Central memory CD4-positive, alpha-beta T cell (primary cell): ENCODE measurements at places on chromosomes 2 and 18.

DNA sequence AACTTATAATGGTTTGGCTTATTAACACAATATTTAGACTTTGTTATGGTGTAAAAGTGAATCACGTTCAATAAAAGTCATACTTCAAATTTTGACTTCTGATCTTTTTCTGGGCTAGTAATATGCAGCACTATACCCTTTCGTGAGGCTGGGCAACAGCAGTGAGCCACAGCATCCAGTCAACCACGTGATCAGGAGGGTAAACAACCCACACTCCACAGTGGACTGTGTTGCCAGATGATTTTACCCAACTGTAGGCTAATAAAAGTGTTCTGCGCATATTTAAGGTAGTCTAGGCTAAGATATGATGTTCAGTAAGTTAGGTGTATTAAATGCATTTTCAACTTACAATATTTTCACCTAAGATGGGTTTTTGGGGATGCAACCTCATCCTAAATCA, 148.6 kb downstream of the ZNF385B start:
- no peak for DNase-seq

DNA sequence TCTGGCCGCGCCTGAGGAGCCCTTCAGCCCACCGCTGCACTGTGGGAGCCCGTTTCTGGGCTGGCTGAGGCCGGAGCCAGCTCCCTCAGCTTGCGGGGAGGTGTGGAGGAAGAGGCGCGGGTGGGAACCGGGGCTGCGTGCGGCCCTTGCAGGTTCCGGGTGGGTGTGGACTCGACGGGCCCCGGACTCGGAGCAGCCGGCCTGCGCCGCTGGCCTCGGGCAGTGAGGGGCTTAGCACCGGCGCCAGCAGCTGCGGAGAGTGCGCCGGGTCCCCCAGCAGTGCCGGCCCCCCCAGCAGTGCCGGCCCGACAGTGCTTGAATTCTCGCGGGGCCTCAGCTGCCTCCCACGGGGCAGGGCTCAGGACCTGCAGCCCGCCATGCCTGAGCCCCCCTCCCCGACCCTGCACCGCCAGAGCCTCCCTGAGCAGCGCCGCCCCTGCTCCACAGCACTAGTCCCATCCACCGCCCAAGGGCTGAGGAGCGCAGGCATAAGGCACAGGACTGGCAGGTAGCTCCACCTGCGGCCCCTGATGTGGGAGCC, 534.2 kb downstream of the ZNF804A start:
- no peak for DNase-seq

DNA sequence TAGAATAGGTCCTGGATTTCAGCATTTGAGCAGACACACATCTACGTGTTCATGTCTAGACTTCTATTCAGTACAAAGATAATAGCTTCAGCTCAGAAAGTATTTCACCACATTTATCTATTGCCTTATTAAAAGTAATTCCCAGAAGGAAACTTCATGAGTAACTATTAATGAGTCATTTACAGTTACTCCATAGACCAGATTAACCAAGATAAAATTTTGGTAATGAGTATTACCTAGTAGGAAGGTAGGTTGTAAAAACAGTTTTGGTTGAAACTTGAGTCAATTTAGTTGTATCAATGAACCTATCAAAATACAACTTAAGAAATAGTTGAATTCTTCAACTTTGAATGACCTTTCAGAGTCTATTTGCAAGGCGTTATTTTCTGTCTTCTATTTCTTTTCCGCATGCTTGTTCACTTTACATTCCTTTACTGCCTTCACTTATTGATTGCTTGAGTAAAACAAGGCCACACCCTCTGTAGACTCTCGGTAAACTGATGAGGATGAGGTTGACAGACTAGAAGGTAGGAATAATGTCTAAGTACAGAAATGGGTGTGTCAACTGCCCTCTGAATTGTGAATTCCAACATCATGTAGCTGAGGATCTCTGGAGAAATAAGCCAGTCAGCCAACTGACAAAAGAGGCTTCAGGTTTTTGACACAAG, 1165.6 kb upstream of the ZEB2 start:
- DNase-seq = no peak

DNA sequence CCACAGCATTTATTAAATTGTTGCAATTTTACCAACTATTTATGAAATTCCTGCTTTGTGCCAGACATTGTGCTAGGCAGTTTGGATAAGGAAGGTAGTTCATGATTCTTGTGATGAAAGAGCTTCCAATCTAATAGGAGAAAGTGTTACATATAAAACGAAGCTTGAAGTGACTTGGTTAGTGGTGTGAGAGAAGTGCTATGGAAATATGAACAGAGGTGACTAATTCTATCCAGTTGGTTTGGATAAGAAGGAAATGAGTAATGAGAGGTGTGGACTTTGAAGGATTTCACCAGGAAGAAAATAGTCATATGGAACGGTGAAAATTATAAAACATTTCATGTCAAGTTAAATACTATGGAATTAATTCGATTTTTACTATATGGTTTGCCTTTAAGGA, 48.6 kb downstream of the EML6 start:
- DNase-seq = no peak

DNA sequence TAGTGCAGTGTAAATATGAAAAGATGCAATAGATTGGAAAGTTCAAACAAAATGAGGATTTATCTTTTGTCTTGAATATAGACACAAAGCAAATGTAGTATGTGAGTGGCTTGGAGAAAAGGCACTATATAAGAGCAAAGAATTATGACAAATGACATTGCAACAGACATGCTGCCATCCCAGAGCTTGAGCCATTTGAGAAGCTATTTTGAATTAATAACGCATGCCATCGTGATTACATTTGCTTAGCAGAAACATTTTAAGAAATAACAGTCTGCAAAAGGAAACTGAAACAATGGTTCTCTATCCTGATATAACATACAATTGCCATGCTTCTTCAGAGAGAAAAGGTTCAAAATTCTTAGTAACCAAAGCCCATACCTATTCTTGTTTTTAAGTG, 677.1 kb downstream of the ZEB2 start:
- no peak for DNase-seq

- DNase-seq = no peak
Observed at GRCh38 chr2:66171530-66171929, 263.4 kb upstream of the MEIS1 start.
